ENCODE measurements at places on chromosomes 16 and 17.

DNA sequence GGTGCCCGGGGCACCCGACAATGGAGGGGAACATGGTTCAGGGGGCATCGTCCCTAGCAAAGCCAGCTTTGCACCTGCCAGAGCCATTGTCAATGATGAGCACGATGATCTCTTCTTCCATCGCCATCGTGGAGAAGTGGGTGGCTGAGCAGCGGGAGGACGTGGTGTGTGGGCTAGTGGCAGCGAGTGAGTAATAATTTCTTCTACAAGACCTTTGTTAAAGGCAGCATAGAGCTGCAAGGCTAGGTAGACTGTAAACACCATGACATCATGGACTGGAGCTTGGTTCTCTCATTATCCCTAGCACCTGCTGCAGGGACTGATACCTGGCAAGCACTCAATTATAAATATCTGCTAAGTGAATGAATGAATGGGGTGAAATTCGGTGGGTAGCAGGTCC, 6.7 kb upstream of the HEATR3 start:
- no peak for DNase-seq

DNA sequence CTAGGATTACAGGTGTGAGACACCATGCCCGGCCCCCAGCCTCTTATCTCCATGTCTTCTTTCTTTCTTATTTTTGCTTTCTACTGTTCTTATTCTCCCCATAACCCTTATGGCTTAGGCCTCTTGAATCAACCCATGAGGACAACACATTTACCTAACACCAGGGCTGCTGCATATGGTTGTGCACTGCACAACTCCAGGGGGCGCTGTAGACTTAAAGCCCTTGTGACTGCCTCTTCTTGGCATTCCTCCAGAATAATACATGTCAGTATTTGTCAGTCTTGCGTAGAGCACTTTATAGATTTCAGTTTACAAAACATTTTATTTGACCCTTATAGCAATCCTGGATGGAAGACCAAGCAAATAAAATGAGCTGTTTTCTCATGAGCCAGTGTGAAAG, 225.0 kb upstream of the SALL1 start:
- no peak for DNase-seq

DNA sequence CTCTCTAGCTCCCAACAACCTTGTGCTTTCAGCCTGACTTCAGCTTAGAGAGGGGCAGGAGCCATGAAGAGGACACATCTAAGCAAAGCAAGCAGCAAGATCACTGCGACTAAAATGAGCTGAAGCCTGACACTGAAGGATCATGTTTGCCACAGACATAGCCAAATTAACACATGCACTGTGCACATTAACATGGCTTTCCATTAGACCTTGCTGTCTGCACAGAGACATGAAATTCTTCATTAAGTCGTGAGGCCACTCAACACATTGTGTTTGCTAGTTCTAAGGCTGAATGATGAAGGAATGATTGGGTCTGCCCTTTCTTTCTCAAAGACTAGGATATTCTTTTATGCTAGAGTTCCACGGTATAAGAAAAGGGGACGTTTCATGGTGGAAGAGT, 558.3 kb upstream of the PSMD7 start:
- DNase-seq, result no peak

DNA sequence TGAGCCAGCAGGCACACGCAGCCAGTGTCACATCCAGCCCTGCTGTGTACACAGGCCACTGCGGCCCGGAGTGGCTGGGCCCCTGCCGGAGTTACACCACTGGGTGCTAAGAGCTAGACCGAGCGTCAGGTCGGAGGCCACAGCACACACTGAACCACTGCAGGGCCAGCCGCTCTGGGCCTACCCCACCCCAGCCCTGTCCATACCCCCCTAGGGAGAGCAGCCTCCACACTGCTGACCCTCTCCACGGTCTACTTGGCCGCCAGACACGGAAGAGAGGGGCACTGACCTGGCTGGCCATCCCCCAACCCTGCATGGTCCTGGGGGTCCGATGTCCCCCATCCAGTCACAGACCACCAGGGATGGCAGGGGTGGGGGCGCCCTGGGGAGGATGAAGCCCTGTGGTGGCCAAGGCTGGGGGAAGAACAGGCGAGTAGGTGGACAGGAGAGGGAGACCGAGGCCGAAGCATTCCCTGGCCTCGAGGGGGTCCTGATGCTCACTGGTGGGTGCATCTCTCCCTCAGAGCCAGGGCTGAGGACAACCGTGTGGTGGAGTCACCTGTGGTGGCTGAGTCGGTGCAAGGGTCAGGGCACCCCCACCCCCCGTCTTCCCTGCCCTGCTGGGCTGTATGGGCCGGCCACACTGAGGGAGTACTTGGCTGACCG, 34.9 kb upstream of the ZC3H18 start:
- no peak for DNase-seq

- no peak for DNase-seq
These were observed 187.7 kb downstream of the CBLN1 start for GRCh38 chr16:49093939-49094338.

- DNase-seq, result peak; percentile 95
These were observed 14.3 kb downstream of the SLC16A3 start for GRCh38 chr17:82242977-82243647.

- DNase-seq, result no peak
These were observed 38.4 kb downstream of the UTP18 start for GRCh38 chr17:51298508-51299371.

DNA sequence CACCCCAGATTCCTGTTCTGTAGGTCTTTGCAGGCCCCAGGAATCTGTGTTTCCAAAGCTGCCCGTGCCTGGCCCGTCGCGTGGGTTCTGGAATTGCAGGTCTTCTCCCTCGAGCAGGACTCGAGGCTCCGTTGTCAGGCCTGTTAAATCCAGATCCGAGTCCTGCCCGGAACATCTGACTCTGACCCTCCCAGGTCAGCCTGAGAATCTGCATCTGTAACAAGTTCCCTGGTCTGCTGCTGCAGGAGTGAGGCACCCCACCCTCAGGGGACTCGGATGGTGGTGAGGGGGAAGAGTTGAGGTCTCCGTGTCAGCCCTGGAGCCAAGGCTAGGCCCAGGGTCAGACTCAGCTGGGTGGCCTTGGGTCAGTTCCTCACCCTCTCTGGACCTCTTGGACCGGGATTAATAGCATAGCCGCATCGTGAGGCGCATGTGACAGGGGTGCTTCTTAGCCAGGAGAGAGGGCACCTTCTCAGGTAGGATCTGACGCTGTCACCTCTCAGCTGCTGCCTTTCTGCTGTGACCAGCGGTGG, 8.8 kb downstream of the SPIRE2 start:
- DNase-seq, result no peak

DNA sequence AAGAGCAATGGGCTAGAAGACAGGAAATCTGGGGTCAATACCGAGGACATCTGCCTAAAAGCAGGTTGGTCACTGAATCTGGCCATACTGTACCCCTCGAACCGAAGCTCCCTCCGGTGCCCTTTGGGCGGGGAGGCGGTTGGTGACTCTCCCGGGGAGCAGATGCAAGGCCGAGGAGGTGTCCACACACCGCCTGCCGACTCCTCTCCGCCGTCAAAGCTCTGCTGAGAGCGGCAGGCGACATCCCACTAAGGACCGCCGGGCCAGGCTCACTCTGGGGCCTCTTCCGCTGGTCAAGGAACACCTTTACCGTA, 458 bp downstream of the ZNF200 start:
- no peak for DNase-seq

DNA sequence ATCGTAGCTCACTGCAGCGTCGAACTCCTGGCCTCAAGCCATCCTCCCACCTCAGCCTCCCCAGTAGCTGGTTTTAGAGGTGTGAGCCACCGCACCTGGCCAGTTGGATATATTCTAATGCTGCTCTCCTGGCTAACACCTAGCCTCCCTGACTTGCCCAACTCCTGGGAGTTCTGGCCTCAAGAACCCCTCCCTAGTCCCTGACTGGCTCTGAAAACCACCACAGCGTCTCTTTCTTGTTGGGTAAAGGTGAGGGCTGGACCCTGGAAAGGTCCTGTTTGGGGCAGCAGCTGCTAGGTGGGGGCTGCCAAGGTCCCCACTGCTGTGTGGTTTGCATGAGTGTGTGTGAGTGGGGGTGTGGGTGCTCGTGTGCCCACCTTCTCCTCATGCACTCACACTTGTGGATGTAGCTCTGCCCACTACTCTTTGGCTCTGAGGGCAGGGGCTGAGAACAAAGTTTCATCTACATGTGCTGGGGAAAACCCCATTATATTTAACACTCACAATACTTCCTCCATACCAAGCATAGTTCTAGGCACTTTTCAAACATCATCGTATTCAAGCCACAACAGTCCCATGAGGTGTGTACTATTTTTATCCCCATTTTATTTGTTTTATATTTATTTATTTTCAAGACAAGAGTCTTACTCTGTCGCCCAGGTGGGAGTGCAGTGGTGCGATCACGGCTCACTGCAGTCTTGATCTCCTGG, 7.1 kb upstream of the SPNS3 start:
- DNase-seq, result no peak

DNA sequence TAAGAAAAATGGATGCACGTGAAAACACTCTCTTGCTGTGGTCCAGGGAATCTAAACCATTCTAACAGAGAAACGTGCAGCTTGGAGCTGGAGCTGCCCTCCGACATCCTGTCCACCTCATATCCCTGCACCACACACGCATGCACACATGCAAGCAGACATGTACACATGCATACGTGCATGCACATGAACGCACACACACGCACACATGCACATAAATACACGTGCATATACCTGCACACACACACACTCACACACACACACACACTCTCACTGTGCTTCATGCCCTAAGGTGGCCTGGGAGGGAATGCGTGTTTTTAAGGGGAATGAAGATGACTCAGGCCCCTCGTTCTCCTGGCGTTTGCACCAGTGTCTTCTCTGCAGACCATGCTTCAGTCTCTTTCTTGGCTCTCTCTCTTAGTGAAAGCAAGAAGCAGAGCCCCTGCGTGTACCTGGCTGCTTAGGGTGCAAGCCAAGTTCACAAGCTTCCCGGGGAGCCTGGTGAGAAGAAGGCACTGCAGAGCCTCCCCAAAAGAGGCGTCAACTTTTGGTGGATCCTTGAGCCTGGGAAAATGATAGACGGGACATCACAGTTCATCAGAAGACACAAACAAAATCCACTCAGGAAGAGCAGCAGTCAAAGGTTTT, 72.8 kb downstream of the GOSR1 start:
- no peak for DNase-seq

GRCh38 chr16:66585481-66586239, 6.4 kb downstream of the CMTM2 start:
- no peak for DNase-seq

DNA sequence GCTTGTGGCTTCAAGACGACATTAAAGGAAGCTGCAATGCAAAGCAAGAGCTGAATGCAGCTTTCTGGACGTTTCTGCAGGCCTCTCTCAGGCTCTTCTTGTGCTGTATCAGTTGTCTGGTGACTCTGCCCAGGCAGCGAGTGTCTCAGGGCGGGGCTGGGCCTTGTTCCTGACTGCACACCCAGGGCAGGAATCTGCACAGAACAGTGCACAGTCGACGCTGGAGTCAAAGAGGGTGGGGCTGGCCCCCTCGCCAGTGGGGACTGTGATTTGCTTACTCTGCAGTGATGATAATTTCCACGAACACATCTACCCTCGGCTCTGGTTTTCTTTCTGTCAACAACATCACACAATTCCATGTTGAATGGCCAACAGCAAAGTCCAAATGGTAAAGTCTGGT, 60.7 kb downstream of the IRF8 start:
- DNase-seq, result no peak

- no peak for DNase-seq
These were observed 6.1 kb upstream of the ABCC12 start for GRCh38 chr16:48161906-48162305.

GRCh38 chr17:77409282-77410161, 268.8 kb downstream of the SEC14L1 start:
- DNase-seq, result peak; percentile 97

DNA sequence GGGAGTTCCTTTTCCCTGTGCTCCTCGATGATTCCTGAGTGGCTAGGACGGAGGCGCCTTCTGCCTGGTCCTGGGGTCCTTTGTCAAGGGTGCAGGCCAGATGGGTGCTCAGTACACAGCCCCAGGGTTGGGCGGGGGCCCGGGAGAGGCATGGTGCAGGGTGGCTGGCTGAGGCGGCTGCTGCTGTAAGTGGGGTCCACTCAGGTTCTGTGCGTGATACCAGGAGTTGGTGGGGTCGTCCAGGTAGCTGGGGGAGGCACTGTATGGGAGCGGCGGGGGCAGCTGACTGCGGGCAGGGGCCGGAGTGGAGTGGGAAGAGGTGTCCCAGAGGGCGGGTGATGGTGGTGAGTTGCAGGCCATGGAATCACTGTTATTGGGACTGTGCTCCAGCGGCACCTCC, 3.6 kb downstream of the DLX3 start:
- DNase-seq, result no peak

DNA sequence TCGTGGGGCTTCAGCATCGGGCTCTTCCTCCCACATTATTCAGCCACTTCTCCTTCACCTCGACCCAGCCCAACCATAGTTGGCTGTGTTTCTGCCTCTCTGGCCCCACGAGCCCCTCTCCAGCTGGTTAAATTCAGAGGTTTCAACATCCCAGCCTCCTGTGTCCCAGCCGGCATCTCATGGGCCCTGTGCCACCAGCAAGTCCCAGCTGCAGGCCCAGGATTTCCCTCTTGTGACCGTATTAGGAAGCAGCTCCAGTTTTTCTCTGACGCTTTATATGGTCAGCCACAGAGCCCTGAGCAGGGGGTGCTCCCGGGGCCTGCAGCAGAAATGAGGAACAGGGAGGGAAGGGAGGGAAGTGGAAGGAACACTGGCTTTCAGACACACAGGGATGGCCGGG, 27.4 kb downstream of the MYH11 start:
- peak; percentile 97 for DNase-seq

- no peak for DNase-seq
These were observed 19.0 kb downstream of the TRAF7 start for GRCh38 chr16:2174396-2175131.

- no peak for DNase-seq
These were observed 3.6 kb downstream of the HOXB4 start for GRCh38 chr17:48574505-48575065.

DNA sequence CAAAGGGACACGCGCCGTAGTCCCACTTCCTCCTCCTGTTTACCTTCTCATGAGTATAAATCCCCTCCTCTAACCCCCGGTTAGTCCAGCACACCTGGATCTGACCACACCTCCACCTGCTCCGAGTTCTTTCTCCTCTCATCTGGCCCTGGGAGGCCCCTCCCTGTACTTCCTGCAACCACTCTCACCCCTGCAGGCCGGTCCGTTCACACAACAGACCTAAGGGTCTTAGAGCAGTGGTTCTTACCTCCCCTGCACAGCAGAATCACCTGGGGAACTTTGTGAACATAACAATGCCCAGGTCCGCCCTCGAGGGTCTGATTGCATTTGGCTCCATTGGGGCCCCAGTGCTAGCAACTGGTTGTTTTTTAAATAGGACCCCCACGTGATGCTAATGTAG, 24.8 kb downstream of the TMEM114 start:
- no peak for DNase-seq

- no peak for DNase-seq
These were observed 45.2 kb upstream of the NUDT7 start for GRCh38 chr16:77677129-77677528.

Measured in sigmoid colon (tissue), 7 donors.